Left renal cortex interstitium (tissue), 4 donors: ENCODE measurements at places on chromosomes 6 and 20.

GRCh38 chr6:148471624-148472159, 129.1 kb downstream of the SASH1 start:
- peak; percentile 39 for DNase-seq

DNA sequence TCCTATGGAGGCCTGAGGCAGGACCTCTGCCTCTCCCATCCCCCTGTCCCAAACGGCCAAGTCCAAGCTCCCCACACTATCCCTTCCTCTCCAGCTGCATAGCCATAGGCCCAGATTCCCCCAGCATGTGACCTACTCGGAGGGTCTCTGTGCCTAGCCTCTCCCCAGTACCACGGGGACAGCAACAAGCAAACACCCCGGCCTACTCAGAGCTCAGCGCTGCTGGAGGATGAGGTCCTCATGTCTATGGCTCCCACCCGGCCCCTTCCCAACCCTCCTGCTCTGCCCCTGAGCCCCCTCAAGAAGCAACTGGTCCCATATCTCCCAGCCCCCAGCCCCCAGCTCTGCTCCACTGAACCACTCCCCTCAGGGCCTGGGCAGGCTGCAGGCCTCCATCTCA, 24.2 kb downstream of the RNASET2 start:
- DNase-seq = no peak

- DNase-seq = no peak
Measured at GRCh38 chr6:3297006-3297405, 38.3 kb downstream of the PSMG4 start.

DNA sequence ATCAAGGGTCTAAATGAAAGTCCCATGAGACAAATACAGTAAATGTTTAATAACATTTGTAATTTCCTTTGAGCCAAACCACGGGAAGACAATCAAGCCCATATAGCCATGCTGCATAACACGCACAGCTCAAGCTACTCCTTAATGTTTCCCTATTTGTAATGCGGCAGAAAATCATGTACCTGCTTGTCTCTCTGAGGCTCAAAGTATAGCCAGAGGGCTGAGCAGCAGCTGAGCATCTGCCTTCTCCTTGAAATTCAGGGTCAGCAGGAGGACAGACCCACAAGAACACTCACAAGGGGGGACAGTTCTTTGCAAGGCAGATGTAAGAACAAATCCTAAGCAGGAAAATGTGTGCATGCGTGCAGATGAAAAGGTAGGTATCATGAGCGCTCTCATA, 45.8 kb upstream of the JARID2 start:
- DNase-seq = no peak

DNA sequence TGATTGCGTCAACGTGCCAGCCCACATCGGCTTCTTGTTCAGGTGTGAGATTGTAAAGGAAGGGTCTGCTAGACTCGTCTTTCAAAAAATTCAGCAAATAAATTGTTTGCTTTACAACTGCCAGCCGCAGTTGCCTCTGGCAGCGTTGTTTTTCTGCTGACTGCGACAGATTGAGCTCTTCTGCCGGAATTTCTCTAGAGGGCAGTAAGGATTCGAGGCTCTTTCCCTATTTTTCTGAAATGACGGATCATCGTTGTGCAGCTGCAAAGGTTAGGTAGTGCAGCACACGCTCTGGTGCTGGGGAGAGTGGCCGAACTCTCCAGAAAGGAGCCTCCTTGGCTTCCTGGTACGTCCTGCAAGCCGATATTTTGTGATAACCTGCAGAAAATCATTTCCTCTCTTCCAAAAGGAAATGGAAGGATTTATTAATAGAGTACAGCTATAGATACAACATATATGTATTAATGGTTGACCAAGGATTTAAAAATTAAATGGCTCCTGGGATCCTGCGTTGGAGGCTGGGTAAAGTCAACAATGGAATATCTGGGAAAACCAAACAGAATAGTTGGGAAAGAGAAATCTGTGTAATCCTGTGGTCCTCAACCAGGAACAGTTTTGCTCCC, 121.9 kb upstream of the ZFP64 start:
- peak; percentile 49 for DNase-seq

DNA sequence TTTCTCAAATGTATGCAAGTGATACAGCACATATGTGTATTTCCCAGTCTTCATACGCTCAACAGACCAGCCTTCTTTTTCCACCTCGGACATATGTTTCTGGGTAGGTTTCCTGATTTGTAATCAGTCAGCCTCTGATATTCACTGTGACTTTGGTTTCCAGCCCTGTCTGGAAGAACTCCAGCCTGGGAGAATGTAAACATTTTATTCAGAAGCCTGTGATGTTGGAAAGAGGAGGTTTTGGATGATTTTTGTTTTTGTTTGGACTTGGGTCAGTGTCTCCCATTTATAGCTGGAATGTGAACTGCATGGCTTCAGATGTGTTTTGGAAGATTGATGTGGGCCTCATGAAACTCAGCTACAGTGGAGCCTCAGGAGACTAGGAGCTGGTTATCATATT, 172.2 kb upstream of the CENPW start:
- no peak for DNase-seq

DNA sequence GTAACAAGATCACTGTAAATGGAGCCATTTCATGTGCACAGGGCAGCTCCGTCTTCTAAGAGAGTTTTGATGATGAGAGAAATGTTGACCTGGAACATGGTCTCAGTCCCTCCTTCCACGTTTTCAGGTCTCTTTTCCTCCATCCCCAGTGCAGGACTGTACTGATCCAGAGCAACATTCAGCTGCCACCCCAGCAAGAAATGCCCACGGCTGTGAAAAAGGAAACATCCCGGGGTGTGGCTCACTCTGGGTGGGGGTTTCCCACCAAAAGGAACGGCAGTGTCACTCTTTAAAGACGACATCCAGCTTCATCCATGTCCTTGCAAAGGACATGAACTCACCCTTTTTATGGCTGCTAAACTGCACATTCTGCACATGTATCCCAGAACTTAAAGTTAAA, 92.6 kb downstream of the ERMARD start:
- no peak for DNase-seq

DNA sequence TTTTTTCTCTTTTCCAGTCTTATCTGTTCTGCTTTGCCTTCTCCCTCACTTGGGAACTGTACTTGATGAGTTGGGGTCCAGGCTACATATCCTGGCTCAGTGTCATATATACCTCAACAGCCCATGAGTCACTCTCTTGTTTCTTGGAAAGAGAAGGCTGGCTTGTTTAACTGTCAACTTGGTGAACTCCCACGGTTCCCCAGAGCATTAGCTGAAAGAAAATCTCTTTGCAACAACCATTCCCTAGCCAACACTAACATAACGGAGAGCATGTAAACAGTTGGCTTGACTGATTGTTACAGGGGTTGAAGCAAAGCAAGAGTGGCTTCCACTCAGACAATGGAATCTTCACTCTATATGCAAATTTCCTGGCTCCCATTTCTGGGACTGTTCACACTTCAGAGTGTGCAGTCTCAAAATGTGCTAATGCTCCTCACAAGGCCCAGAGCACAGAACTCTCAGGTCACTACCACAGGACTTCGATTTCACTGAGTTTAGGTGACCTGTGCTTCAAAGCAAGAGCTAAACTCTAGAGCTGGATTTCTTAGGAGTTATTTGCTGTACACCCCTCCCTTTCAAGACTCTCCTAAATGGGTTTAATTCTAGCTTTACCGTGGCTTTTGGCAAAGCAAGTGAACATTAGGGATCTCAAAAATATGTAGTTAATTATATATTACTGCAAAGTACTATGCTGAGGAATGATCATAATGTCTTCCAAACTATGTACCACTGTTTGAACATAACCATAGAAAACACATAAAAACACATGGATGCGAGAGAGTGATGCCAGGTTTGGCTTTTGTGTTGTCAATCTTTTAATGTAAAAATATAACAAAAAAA, 609.8 kb downstream of the RFPL4B start:
- peak; percentile 76 for DNase-seq

- no peak for DNase-seq
Measured at GRCh38 chr6:151437401-151437800, 14.5 kb downstream of the RMND1 start.

GRCh38 chr20:34874094-34874654, 1.5 kb upstream of the GGT7 start:
- no peak for DNase-seq

DNA sequence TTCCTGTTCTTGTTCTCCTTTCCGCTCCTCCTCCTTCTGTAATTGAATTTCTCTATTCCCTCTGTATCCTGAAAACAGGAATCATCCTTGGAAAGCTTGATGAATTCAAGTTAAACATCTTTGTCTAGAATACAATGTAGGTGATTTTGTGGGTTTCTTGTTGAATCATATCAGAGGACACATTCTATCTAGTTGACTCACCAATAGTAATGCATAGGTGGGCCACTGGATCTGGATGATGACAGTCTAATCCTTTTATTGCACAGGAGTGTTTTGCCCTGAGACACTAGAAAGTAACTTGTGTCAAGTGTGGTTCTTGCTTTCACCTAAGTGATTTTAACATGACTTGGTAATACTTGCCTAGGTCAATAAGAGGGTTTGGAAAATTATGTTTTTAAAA, 164.3 kb downstream of the RFPL4B start:
- DNase-seq = no peak

DNA sequence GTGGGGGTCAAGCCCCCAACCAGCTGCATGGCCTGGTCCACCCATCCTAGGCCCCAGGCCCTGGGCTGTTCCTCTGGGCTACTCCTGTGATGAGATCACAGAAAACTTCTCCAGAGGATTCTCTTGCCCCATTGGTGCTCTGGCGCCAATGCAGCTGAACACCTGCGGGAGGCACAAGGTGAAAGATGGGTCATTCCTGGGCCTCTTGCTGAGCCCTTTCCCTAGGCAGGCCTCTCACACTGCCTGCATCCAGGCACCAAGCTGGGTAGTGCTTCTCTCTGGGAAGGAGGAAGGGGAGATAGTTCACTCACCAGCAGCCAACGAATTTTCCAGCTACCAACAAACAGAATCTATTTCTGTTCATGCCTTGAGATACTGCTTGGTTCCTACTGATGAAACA, 142.1 kb downstream of the PXDC1 start:
- DNase-seq = no peak

- DNase-seq = no peak
Measured at GRCh38 chr6:160258346-160259142, at the start of gene SLC22A2. SLC22A2 (minus strand) TSS chr6:160258821; CDS start chr6:160258757, 64 bp downstream.

- no peak for DNase-seq
Measured at GRCh38 chr6:41690541-41691330, 44.7 kb downstream of the TFEB start.

DNA sequence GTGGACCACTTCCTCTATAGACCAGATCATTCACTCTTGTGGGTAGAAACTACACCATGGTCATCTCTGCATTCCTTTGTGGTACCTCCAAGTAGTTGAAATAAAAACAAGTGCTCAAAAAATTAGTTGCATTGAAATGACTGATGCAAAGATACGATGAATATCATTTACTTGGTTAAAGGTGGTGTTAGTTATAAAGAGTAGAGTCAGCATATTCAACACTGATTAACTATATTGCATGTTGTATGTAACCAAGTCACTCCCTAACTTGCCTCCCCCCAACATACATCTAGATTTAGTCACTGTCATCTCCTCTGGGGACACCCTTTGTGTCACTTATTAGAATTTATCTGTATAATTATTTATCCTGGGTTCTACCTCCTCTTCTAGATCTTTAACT, 77.7 kb downstream of the SHLD1 start:
- no peak for DNase-seq

- DNase-seq = no peak
Measured at GRCh38 chr6:111581957-111582356, 23.7 kb downstream of the TRAF3IP2 start.

- DNase-seq = no peak
Measured at GRCh38 chr6:12291071-12291838, 1.1 kb downstream of the EDN1 start.

- no peak for DNase-seq
Measured at GRCh38 chr6:89009624-89010059, 46.2 kb upstream of the RNGTT start.

GRCh38 chr6:12614456-12614855, 102.1 kb upstream of the PHACTR1 start:
- no peak for DNase-seq

DNA sequence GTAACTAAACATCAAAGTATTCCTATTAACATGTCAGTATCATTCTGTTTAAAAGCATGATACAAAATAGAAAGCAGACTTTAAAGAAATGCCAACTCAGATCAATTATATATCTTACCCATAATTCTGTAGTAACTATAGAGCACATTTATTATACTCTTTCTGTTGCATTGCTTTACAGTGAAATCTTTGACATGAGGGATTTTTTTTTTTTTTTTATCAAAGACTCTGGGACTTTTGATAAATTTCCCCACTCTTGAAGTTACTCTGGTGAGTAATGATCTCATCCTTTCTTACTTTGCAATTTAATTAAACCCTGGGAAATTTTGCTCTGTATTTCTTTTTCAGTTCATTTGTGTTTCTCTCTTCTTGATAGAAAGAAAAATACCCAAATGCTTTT, 17.4 kb downstream of the ADGRF4 start:
- no peak for DNase-seq

- no peak for DNase-seq
Measured at GRCh38 chr6:84897988-84898594, 133.7 kb upstream of the TBX18 start.

GRCh38 chr6:5302995-5303622, 41.8 kb downstream of the FARS2 start:
- no peak for DNase-seq

DNA sequence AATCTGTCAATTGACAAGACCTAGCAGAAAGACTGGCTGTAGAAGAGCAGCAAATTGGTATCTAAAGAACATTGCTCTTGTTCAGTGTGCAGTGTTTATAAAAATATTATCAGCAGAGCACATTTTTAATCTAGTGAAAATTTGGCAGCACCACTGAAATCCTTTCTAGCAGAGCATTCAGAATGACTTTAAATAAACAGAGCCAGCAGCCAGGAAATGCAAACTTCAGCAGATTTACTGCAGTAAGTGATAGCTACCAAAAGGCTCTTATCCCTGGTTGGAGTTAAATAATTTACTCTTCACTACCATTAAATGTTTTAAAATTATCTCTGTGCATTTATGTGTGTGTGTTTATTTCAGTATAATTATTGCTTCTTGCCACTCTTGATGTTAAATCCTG, 590.9 kb upstream of the CITED2 start:
- DNase-seq = no peak

DNA sequence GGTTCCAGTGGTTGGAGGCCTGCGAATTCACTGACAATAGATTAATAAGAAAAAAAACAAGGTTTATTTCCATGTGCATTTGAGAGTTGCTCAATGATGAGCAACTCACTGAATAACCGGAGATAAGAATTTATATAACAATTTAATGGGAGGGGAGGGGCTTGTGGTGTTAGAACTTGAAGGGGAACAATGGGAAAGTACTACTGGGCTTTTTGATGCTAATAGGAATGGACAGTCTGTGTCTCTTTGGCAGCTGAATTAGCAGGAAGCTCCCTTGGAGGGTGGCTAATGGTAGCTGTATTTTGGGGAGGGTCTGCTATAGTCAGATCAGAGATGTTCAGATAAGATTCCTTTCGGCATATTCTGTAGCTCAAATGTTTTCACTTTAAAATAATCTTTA, 62.4 kb upstream of the GMDS start:
- DNase-seq = no peak

GRCh38 chr6:52015953-52016352, 71.5 kb downstream of the PKHD1 start:
- no peak for DNase-seq
